Left lobe of liver (tissue), 2 donors: ENCODE measurements at places on chromosomes 1 and 21. TPM values are rescaled to one million over a fixed set of nuclear protein-coding genes. Genes with fewer than 3 reads are reported as not detected.

LINGO4 gene
- total RNA-seq: 0.15 TPM

- DNase-seq: no peak
Observed at GRCh38 chr21:44443291-44443890, 11.9 kb upstream of the LRRC3 start.

WLS gene
- 11.2 TPM for total RNA-seq

- no peak for DNase-seq
Observed at GRCh38 chr1:36175137-36176095, 19.5 kb downstream of the MAP7D1 start.

TAL1 gene
- 1.9 TPM for total RNA-seq

DNA sequence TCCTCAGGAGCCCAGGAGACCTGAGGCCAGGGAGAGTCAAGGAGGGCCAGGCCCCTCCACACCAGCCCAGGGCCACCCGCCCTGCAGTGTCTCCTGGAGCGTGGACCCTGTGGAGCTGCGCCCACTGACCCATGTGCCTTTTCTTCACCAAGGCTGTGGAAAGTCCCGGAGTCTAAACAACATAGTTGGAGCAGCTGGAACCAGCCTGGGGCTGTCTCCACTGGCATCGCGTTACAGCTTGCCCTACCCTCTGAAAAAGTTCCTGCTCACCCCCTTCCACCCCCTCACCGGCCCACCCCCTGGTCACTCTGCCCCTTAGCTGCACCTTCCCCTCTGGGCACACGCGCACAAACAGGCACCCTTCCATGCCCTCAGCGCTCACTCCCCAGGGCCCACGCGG, 18.3 kb downstream of the KCNC4 start:
- DNase-seq: no peak

DNA sequence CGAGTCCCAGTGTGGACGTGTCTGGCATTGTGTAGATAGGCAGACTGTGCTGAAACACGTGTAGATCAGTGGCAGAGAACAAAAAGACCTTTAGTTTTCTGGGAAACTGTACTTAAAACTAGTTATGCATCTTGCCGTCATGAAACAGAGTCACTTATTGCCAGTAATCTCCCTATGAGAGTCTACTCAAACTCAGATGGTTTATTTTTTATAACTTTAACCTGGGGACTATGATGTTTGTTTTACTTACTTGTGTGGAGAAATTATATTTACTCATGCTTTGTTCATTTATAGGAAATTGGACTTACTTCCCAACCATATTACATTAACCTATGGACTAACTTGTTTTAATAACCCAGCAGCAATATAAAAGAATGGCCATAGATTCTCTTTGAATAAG, 54.1 kb upstream of the ABCG1 start:
- DNase-seq: no peak

GRCh38 chr1:15076807-15077206, 76.7 kb upstream of the TMEM51 start:
- no peak for DNase-seq

MROH9 gene
- not detected for total RNA-seq

TSPAN2 gene
- total RNA-seq: 0.60 TPM

DNA sequence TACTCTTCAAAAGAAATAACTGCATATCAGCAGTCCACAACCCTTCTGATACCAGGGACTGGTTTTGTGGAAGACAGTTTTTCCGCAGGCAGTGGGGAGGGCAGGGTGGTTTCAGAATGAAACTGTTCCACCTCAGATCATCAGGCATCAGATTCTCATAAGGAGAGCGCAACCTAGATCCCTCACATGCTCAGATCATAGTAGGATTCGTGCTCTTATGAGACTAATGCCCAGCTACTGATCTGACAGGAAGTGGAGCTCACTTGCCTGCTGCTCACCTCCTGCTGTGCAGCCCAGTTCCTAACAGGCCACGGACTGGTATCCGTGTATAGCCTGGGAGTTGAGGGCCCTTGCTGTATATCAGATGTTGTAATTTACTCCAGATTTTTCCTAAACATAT, 11.5 kb downstream of the RO60 start:
- no peak for DNase-seq

DNA sequence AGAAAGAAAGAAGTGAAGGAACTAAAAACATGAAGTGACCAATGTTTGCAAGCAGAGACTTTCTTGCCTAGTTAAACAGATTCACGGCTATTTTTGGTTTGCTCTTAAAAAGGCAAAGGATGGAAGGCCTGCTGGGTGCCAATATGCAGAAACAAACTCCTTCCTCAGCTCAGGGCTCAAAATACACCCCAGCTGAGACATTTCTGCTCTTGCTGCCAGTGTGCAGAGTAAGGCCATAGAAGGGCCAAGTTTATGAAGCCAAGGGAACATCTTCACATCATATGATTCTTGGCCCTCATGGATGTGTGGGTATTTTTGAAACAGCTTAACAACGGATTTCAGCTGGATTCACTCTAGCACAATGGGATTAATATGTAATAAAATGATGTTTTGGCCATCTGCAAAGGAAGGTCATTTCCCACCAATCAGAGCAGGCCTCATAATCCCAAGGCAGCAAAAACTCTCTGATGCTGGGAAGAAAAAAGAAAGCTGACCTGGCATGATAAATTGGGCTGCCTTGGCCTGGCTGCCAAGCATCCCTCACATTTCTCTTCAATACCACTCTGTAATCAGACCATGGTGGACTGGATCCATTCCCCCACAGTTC, 70.7 kb downstream of the CAPZB start:
- DNase-seq: no peak

DNA sequence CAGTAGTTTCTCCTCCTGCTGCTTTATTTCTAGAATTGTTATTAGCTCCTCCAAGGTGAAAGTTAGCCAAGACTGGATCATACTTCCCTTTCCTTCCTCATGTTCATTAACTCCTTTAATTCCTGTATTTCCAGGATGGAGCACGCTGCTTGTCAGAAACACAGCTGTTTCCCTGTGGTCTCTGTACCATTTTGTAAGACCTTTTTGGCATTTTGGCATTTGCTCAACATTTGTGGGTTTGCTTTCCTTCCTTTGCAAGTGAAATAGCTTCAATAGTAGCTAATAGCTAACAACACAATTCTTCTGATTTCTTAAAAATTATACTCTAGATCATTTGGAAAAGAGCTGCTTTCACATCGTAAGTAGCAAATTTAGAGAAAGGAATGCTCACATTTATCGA, 44.3 kb upstream of the HPDL start:
- DNase-seq: no peak

DNA sequence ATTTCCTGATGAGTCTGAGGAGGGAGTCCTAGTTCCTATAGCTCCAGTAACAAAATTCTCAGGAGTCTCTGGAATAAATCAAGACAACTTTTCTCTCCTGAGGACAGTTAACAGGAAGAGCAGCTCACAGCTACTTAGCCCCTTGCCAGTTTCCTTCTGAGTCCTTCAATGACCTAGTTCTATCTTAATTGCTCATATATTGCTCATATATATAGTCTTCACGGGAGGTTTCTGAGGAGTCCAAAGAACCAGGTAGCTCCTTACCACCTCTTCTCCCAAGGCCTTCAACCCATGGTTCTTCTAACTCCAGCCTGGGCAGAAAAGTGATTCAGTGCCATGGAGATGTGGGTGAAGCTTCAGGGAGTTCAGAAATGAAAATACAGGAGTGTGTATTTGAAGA, 4.6 kb downstream of the AMIGO1 start:
- no peak for DNase-seq

DNA sequence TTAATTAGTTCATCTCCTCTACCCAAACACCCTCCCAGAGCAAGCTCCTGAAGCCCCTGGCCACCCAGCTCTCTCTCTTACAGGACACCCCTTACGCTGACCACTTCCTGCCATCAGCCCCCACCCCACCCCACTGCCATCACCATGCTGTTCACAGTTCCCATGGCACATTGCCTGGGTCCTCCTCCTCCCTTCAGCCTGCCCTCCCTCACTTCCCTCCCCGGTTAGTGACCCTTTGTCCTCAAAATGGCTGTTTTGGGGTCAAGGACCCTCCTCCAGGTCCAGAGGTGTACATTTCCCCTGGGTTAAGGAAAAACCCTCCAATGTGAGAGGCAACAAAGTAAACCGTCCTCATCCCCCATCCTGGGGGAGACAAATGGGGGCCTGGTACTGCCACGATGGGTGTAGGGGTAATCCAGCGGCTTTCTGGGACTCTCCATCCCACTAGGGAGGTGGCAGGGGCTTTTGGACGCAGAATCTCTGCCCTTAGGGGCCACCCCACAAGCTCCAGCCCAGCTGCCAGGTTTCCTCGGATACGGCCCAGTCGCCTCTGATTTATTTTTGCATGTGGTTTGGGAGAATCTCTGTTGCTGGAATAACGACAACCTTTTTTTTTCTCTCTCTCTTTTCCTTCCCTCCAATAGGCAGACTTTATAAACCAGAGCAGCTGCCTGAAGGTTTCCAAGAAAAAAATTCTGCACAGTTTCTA, 8.5 kb downstream of the CAMK2N1 start:
- DNase-seq: peak; percentile 82

SYF2 gene
- total RNA-seq: 11.8 TPM

- DNase-seq: no peak
Observed at GRCh38 chr1:107941531-107941930, 23.4 kb downstream of the VAV3 start.

S100A8 gene
- 23.7 TPM for total RNA-seq

GRCh38 chr1:154431586-154432373, 26.6 kb downstream of the IL6R start:
- no peak for DNase-seq

GRCh38 chr1:98661544-98662355, at the start of gene SNX7:
SNX7 (plus strand) TSS chr1:98661721; CDS start chr1:98661732, 11 bp downstream.
- DNase-seq: peak; percentile 89

- DNase-seq: no peak
Observed at GRCh38 chr21:34670962-34671348, 2.2 kb downstream of the CLIC6 start.

DNA sequence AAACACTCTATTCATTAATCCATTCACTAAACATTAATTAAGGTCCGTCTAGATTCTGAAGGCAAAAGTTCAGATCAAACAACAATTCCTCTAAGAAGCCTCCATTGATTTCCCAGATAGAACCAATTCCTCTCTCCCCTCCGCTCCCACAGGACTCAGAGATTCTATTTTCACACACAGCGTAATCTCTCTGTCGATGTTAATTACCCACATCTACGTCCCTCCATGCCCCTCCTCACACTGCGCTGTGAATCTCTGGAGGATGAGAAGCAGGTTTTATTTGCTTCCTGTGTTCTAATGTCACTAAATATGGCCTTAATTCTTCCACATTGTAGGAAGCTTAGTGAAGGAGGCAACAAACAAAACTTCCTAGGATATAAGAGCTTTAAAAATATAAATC, 306.7 kb downstream of the DSCAM start:
- no peak for DNase-seq

DNA sequence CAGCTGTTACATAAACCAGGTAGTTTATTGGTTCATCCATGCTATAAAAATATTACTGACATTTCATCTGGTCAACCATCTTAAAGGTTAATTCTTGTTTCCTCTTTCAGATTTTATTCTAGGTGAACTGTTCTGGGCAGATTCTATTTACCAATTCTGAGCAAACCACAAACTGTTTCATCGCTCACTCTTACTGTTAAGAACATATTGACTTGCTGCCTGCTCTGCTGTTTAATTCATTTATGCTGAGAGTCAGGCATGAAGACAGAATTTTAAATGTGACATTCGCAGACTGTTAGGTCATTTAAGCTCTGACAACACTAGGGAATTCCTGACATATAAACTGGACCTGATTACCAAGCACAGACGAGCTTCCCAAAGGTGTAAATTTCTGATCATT, 98.3 kb downstream of the PIGK start:
- DNase-seq: no peak
